ENCODE measurements at places on chromosomes 12 and 14.

DNA sequence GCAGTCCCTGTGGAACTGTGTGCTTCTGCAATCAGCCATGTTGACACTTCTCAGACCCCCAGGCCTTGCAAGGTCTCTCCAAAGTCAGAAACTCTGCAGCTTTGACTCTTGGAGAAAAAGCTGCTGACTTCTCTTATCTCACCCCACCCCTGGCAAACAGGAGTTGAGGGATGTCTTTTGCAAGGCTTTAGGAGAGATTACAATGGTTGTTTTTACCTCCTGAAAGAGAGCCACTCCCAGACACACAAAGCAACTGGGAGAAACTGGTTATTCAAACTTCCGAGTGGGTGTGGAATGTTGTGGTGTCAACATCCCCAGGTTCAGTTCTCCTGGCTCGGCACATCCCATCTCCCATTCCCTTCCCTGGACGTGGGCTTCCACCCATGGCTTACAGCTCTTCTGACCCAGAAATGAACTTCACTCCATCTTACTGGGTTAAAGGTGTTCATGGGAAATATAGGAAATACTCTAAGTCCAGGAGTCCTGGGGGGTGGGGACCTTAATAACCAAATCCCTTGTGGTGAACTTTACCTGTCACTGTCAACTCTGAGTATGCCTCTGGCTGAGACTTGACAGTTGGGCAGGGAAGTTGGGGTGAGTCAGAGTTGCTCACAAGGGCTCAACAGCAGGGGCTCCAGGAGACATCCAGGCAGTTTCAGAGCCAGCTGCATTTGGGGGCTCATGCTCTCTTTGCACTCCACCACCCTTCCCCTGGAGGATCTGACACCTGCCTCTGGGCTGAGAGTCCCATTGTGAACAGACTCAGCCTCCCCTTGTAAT lies 41.9 kb downstream of the CCDC177 start:
- DNase-seq = no peak

- no peak for DNase-seq
Observed at GRCh38 chr12:67077617-67078016, 191.5 kb upstream of the CAND1 start.

- DNase-seq = no peak
Observed at GRCh38 chr12:1054117-1054870, 63.3 kb downstream of the ERC1 start.

DNA sequence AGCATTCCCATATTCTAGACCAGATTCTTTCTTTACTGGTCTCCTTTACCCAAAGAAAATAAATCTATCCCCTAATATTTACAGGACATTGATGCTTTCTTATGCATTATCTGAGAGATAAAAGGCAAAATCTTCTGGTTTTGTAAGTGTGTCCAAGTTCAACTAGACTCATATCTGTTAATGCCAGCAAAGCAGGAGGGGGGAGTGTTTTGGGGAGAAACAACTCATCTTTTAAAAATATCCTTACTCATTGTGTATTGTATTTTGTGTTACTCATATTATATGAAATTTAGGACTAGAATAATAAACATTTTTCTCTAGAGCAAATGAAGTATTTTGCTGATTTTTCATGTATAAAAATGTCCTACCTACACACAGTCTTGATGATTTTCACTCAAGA lies 54.8 kb downstream of the SAMD4A start:
- no peak for DNase-seq

DNA sequence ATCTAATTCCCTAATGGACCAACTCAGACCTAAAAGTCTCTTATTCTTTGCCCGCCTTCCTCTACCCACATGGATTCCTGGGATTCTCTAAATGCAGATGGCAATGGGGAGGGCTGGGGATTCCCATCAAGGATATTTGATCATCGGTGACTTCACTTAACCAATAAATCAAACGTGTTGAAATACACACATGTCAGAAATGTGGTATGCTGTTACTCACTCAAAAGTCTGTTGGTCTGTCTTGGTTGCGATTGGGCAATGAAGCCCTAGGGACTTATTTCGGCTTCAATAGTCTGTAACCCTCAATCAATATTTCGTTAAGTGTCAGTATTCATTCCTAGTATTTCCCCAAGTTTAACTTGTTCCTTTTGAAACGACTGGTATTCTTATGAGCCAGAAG lies 117.2 kb upstream of the DIO3 start:
- DNase-seq = no peak

- no peak for DNase-seq
Observed at GRCh38 chr14:31440280-31440679, 17.0 kb downstream of the DTD2 start.

GRCh38 chr12:41683513-41684240 lies 461.0 kb downstream of the GXYLT1 start:
- DNase-seq = no peak

DNA sequence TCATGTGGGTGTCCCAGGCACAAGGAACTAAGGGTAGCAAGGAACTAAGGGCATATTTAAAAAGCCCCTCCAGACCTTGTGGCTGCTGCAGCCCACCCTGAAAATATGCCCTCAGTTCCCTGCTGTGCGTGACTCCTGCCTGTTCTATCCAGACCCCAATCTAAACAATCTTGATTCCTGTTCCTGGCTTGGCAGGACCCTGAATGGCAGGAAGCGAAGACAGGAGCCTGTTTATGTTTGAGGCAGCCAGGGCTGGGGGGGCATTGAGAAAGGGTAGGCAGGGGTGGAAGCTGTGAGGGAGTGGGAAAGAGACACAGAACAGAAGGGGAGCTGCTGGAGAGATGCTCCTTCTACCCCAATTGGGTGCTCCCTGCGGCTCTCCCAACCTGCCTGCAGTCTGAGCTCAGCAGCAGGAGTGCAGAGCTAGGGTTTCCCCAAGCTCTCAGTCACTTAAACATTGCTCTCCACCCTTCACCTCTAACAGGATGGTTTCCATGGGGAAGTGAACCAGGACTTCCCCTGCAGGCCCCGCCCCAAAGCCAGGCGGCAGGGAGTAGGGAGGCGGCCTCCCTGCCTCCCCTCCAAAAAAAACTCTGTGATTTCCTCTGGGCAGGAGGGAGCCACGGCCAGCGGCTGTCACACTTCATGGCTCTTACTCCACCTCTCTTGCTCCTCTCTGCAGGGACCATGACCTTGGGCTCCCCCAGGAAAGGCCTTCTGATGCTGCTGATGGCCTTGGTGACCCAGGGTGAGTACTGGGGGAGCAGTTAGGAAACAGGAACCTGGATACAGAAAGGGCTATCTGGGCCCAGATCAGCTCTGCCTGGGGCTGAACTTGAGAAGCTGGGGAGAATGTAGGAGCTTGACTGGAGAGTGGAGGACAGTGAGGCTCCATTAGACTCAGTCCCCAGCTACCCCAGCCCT lies 4.7 kb downstream of the ACVRL1 start:
- DNase-seq = no peak

All from esophagus squamous epithelium (tissue), 5 donors.